Activated CD4-positive, CD25-positive, alpha-beta regulatory T cell treated with anti-CD3 and anti-CD28 coated beads, Interleukin-2, amount 50 U/mL, for 24 hours (primary cell): ENCODE measurements at places on chromosomes 5 and 9.

DNA sequence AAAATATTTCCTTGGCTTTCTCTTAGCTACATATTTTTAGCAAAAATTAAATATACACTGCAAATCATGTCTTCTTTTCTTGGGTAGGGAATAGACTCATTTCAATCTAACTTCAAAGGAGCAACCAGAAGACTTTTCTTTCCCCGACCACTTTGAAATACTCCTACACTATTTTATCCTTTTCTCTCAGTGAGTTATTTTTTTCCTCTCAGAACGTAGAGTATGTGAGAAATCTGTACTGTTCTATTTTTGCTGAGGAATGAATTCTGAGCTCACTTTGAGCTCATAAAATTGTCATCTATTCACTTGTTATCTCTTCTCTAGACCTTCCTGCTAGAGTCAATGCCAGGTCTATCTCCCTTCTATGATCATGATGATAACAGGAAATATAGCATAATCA lies 22.2 kb upstream of the DAPK1 start:
- ATAC-seq = no peak

DNA sequence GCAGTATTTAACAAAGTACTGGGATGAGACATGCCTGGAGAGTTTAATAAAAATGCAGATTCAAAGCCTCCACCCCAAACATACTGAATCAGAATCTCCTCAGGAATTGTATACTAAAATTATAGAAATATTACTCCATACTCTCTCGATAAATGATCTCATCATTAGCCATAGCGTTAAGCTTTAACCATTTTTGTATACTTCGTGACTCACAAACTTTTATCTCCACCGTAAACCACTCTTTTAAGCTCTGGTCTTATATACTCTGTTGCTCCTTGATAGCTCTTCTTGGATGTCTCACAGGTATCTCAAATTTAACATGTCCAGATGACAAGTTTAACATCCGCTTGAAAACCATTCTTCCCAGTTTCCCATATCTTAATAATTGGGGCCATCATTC lies 327.8 kb downstream of the ADGRV1 start:
- no peak for ATAC-seq

GRCh38 chr9:88995627-88996026 lies 4.4 kb downstream of the S1PR3 start:
- ATAC-seq = no peak

- no peak for ATAC-seq
Observed at GRCh38 chr5:90640484-90641059, 82.0 kb downstream of the ADGRV1 start.

DNA sequence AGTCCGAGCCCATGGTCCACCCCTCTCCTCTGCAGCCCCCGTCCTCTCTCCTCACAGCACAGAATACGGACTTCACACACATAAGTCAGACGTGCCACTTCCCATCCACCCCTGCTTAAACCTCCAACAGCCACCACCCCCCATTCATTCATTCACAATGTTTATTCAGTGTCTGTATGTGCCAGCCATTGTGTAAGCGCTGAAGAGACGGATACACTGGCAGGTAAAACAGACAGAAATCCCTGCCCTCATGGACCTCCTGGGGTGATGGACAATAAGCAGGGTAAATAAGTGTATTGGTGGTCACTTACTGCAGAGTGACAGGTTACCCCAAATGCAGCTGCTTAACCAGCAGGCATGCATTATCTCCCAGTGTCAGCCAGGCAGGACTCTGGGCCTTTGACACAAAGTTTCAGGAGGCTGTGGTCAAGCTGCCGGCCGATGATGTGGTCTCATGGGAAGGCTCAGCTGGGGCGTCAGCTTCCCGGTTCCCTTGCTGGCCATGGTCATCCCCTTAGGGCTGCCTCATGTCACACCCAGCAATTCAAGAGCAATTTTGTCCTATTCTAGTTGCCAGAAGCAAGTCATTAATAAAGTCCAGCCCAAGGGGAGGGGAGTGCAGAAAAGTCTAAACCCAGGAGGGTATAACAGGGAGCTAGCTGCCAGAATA lies 1.8 kb upstream of the PAXX start:
- no peak for ATAC-seq
